CD4-positive, alpha-beta T cell treated with Interleukin-1 beta for 1 hour (primary cell): ENCODE measurements at places on chromosomes 11 and 22.

DNA sequence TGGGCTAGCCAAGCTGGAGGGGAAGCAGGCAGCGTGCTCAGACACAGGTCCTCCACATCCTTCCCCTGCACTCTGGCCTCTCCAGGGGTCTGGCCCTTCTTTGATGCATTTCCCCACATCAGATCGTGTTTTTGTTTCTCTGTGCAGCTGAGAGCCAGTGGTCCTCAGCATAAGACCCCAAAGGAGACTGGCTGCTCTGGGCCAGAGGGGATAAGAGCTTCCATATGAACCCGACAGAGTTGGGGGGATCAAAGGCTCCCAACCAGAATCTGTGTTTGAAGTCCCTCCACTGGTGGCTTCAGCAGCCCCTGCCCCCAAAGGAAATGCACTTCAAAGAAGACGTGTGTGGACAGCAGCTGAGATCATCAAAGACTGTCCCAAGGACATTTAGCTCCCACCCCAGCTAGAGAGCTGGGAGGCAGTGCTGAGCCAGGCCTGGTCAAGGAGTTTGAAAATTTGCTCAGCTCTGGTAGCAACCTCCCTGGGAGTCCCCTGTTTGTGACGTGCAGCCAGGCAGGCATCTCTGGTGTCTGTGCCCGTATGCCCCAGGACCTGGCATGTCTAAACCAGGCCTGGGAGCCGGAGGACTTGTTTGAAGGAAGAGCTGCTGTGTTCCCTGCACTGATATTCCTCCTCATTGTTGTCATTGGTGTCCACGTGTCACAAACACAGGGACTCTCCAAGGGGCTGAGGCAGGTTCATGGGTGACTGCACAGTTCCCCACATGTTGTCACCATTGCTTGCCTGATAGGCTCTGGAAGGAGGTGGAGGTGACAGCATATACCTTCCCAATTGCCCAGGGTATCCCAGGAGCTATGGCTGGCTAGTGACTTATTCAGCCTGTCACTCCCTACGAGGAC, 99.0 kb downstream of the AMOTL1 start:
- no peak for DNase-seq

- DNase-seq = no peak
Measured at GRCh38 chr11:4065086-4065485, 29.5 kb upstream of the RRM1 start.

DNA sequence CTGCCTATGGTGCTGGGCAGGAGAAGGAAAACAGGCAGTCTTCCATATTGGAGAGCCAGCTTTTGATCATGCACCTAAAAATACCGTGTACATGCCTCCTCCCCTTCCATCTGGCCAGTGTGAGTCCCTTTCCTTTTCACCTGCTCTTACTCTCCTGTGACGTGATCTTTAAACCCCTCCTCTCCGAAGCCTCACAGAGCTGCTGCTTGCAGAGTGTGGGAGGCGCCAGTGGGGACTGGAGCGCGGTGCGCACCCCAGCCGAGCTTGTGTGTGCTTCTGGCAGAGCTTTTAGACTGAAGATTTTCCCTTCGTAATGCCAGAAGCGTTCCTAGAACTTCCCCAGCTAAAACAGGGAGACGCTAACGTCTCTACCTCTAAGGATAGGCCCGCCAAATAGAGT, 29.8 kb downstream of the MUC6 start:
- DNase-seq = no peak

DNA sequence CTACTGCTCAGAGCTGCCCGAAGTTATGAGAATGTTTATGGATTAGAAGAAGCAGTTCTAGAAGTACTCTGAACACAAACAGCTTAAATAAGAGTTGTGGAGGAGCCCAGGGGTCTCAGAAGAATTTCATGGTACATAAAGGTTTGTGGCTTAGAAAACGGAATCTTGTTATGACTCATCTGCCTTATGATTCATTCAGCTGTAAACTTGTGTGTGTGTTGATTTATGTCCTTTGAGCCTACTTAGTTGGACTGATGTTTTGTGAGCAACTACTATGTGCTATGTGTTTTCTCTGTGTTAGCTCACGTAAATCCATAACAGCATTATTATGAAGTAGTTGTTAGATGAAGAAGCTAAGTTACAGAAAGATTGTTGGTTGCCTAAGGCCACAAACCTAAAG, 203.7 kb downstream of the PGR start:
- DNase-seq = no peak

DNA sequence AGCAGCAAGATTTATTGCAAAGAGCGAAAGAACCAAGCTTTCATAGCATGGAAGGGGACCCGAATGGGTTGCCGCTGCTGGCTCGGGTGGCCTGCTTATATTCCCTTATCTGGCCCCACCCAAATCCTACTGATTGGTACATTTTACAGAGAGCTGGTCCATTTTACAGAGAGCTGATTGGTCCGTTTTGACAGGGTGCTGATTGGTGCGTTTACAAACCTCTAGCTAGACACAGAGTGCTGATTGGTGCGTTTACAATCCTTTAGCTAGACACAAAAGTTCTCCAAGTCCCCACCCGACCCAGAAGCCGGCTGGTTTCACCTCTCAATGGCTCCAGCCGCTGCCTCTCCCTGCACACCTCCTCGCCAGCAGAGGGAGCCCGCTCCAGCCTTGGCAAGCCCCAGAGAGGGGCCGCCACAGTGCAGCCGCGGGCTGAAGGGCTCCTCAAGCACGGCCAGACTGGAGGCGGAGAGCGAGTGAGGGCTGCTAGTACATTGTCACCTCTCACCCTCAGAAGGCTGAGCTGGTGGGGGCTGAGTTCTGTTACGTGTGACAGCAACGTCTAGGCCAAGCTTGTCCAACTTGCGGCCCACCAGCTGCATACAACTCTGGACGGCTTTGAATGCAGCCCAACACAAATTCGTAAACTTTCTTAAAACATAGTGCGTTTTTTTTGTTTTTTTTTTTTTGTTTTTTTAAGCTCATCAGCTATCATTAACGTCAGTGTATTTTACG, 8.7 kb downstream of the PTH start:
- DNase-seq = peak; percentile 75

- no peak for DNase-seq
Measured at GRCh38 chr11:117513666-117514065, 186.0 kb downstream of the CEP164 start.

GRCh38 chr11:118115048-118115447, 28.3 kb upstream of the SMIM35 start:
- no peak for DNase-seq

DNA sequence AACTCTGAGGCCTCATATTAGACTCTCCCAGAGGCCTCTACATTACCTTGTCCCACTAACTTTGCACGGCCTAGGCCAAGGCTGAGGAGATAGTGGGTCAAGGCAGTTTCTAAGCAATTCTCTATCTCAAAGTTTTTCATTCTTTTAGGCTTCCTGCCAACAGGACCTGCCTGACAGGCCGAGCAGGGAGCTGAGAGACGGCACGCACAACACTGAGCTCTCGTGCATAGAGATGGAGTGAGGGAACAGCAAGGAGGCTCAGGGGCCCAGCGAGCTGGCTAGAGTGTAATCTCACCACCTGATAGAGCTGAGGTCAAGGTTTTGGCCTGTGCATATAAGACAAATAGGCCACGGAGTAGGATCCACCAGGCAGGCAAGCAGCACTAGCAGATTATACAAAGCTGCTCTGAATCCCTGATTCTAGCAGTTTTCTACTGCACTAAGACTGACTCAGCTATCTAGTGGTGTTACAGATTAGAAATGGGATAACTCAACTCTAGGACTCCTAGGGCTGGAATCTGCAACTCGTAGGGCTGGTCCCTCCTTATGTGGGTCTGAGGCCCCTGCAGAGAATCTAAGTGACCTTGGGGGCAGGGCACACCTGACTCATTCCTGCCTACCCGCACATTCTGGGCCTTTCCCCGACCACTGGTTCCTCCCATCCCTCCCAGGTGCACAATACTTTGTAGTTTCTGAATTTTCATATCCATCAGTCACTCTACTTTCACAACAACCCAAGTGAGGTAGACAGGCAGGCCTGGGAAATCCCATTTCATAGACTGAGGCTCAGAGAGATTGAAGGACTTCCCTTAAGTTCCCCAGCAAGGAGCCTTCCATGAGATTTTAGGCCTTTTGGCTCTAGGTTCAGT, 1.7 kb downstream of the CYB5R2 start:
- no peak for DNase-seq
